ENCODE measurements at places on chromosomes 11 and 22. TPM values are rescaled to one million over a fixed set of nuclear protein-coding genes. Genes with fewer than 3 reads are reported as not detected.

DNA sequence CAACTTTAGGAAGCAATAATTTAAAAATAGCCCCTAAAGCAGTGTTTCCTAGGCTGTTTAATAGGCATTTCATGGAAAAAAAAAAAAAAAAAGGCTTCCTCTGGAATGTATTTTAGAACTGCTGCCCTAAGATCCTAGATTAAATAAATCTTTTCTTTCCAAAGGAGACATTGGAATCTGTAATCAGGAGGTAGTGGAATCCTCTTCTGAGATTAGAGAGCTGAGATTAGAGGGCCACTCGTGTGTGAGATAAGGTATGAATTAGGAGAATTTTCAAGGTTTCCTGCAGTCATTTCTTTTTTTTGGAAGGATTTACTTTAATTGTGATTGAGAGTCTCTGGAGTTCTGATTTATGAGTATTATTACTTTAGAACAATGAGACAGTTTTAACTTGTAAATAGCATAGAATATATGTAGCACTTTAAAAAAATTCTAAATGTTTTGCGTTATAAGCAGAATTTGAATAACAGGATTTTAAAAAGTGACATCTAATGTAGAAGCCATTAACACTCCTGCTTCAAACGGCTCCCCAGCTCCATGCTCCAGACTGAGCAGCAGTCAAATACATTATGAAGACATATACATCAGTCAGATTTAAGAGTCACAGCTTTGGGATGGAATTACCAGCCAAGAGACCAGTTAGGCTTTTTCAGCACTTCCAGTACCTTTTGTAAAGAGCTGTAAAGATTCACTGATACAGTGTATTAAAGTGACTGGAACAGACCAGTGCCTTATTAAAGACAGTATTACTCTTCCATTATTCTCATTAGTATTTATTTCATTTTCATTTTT is 5.0 kb downstream of the EED start:
- H3K4me1 ChIP-seq = no peaks in the 10 kb centered on the region
- H3K36me3 ChIP-seq = no peaks in the 10 kb centered on the region
- H3K27me3 ChIP-seq = no peaks in the 10 kb centered on the region
- DNase-seq = no peak
- no peak overlapping the region for H3K4me3 ChIP-seq
- H3K27ac ChIP-seq = no peak overlapping the region

- peak overlapping the region; percentile 69 for H3K27ac ChIP-seq
- H3K4me3 ChIP-seq = no peak overlapping the region
- DNase-seq = no peak
- H3K36me3 ChIP-seq = peaks cover 2% of the 10 kb centered on the region
Measured at GRCh38 chr22:20550851-20551744, 43.7 kb downstream of the MED15 start.

GRCh38 chr11:118415739-118416068 is 14.3 kb downstream of the ATP5MG start:
- no peaks in the 10 kb centered on the region for H3K27me3 ChIP-seq
- H3K4me1 ChIP-seq = no peaks in the 10 kb centered on the region
- no peak overlapping the region for H3K4me3 ChIP-seq

DNA sequence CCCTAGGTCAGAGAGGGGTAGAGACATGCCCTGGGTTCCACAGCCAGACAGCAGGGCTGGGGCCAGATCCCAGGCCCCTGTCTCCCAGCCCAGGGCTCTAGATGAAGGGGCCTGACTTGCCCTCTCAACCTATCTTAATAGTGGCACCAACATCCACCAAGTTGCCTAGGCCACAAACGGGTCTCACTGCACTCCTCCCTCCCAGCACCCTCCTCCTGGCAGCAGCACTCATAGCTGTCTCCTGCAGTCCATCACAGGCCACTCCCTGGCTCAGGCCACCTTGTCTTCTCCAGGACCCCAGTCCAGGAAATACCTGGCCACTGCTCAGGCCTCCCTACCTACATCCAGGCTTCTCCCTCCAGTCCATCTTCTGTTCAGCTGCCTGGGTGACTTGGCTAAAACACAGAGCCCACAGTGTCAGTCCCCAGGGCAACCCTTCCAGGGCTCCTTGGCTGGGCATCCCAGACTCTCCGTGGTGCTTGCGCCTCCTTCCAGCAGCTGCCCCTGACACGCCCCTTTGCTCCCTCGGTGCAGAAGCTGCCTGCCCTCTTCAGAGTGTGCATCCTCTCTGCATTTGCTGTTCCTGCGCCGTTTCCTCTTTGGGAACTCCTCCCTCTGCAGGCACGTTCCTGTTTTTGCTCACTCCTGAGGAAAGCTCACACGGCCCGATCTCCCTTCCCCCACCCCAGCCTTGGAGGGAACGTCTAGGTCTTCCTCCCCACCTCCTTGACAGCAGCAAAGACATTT is 40.5 kb downstream of the LRRC32 start:
- H3K27me3 ChIP-seq = no peaks in the 10 kb centered on the region
- peak overlapping the region; percentile 67 for H3K27ac ChIP-seq
- no peaks in the 10 kb centered on the region for H3K36me3 ChIP-seq
- H3K4me3 ChIP-seq = no peak overlapping the region
- DNase-seq = peak; percentile 76

DNA sequence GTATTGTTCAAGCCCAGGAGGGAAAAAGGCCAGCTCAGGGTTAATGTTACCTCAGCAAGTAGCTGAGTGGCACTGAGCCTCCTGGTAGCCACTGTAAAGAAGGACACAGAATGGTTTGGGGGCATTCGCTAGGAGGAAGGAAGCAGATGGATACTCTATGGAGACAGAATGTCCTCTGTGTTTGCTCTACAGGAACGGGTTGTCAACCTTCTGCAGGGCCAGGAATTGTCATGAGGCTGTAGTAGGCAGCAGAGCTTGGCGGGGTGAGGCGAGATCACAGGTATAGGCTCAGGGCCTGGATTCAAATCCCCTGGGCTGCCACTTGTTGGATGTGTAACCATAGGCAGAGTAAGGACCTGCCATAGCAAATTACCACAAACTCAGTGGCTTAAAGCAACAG is 3.0 kb upstream of the LRRC75B start:
- H3K4me1 ChIP-seq = peaks cover 33% of the 10 kb centered on the region
- no peaks in the 10 kb centered on the region for H3K36me3 ChIP-seq
- no peak for DNase-seq
- H3K27ac ChIP-seq = no peak overlapping the region

DNA sequence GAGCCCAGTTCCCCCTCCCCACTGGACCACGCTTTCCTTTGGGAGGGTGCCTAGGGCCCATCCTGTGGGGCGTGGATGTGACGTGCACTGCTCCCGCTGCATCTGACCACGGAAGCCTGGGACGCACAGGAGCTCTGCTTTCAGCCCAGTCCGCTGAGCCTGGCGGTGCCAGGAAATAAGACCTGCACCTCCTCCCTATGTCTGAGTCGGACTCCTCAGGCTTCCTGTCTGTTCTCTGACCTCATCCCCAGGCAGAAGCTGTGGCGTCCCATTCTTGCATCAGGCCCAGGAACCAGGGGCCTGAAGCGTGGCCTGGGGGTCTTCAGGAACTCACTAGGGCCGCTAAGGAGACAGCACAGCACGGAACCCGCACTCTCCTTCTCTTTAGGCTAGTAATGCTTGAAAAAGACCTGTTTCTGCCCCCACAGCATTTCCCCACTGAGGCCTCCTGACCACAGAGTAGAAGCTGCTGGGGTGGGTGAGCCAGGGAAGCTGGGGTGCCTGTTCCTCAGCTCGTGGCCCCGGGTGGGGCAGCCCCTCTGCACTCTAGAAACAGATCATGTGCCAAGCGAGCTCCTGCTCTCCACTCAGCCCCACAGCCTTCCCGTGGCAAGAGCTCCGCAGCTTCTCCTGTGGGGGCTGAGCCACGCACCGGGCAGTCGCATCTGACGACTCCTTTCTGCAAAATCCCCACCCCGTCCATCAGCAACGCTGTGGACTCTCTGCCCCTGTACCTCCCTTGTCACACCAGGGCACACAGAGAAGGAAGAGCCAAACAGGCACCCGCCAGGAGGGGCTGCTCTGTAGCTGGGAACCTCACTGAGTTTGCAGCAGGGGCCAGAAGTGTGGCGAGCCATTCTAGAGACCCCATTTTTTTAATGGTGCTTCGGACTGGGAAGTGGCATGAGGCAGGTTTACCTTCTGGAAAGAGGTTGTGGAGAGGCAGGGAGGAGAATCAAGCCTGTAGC is 22.6 kb downstream of the MOV10L1 start:
- H3K27ac ChIP-seq = no peak overlapping the region
- DNase-seq = no peak
- no peaks in the 10 kb centered on the region for H3K27me3 ChIP-seq
- no peaks in the 10 kb centered on the region for H3K4me1 ChIP-seq

GRCh38 chr11:115191761-115192160 is 312.5 kb downstream of the CADM1 start:
- no peak for DNase-seq
- no peak overlapping the region for H3K4me3 ChIP-seq
- H3K36me3 ChIP-seq = no peaks in the 10 kb centered on the region
- H3K27ac ChIP-seq = no peak overlapping the region
- H3K4me1 ChIP-seq = no peaks in the 10 kb centered on the region
- H3K27me3 ChIP-seq = no peaks in the 10 kb centered on the region

- H3K4me1 ChIP-seq = no peaks in the 10 kb centered on the region
- H3K4me3 ChIP-seq = no peak overlapping the region
- H3K36me3 ChIP-seq = no peaks in the 10 kb centered on the region
- no peaks in the 10 kb centered on the region for H3K27me3 ChIP-seq
- no peak overlapping the region for H3K27ac ChIP-seq
Measured at GRCh38 chr22:44805711-44806110, 53.3 kb downstream of the ARHGAP8 start.

- H3K4me3 ChIP-seq = no peak overlapping the region
- H3K27ac ChIP-seq = no peak overlapping the region
- H3K4me1 ChIP-seq = no peaks in the 10 kb centered on the region
- no peak for DNase-seq
- H3K27me3 ChIP-seq = no peaks in the 10 kb centered on the region
Measured at GRCh38 chr11:128420951-128421350, 166.4 kb downstream of the ETS1 start.

- H3K4me3 ChIP-seq = no peak overlapping the region
- no peaks in the 10 kb centered on the region for H3K36me3 ChIP-seq
- H3K27me3 ChIP-seq = no peaks in the 10 kb centered on the region
- no peaks in the 10 kb centered on the region for H3K4me1 ChIP-seq
- DNase-seq = no peak
Measured at GRCh38 chr11:76141901-76142588, 64.3 kb downstream of the WNT11 start.

- H3K27me3 ChIP-seq = no peaks in the 10 kb centered on the region
- no peak overlapping the region for H3K4me3 ChIP-seq
- no peak overlapping the region for H3K27ac ChIP-seq
- peaks cover 68% of the 10 kb centered on the region for H3K4me1 ChIP-seq
- no peaks in the 10 kb centered on the region for H3K36me3 ChIP-seq
Measured at GRCh38 chr11:72771507-72771906, 19.3 kb upstream of the ARAP1 start.

GRCh38 chr11:6415797-6416196 is 3.1 kb downstream of the APBB1 start:
- no peaks in the 10 kb centered on the region for H3K27me3 ChIP-seq
- H3K4me3 ChIP-seq = no peak overlapping the region
- DNase-seq = no peak
- no peak overlapping the region for H3K27ac ChIP-seq
- H3K4me1 ChIP-seq = peaks cover 8% of the 10 kb centered on the region

- H3K27me3 ChIP-seq = no peaks in the 10 kb centered on the region
- no peak overlapping the region for H3K27ac ChIP-seq
- H3K4me1 ChIP-seq = no peaks in the 10 kb centered on the region
- no peak for DNase-seq
Measured at GRCh38 chr11:113314065-113314388, 356 bp upstream of the TTC12 start.

DNA sequence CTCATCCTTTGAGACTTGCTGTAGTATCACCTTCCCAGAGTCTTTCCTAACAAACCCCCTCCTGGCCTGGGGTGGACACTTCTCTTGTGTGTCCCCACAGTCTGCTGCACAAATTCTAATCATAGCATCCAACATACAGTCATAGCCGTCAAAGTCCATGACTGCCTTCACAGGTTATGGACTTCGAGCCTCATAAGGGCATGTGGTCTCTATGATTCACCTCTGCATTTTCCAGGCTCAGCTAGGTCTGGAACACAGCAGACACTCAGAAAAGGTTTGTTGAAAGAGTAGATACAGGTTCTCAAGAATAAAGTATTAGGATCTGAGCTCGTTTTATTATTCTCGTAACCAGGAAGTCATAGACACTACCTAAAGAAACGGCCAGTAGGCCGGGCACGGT is 13.2 kb upstream of the SCUBE2 start:
- H3K36me3 ChIP-seq = no peaks in the 10 kb centered on the region
- no peak for DNase-seq
- no peaks in the 10 kb centered on the region for H3K4me1 ChIP-seq

DNA sequence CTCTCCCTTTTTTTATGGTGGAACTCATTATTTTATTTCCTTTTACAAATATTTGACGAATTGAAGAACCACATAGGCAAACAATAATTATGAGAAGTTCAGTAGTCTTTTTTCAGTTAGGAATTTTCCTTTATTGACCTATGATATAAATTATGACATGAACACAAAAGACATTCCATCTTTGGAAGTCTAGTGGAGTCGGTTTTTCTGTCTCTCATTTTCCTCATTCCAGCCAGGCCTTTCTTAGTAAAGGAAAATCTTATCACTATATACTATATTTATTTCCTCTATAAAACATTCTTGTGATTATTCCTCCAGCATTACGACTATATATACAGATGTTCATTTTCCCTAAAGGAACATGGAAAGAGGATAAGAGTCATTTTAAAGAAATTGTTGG is 1046.1 kb downstream of the DLG2 start:
- H3K4me3 ChIP-seq = no peak overlapping the region
- no peak for DNase-seq
- no peaks in the 10 kb centered on the region for H3K27me3 ChIP-seq
- H3K36me3 ChIP-seq = no peaks in the 10 kb centered on the region
- H3K27ac ChIP-seq = no peak overlapping the region
- H3K4me1 ChIP-seq = no peaks in the 10 kb centered on the region

- H3K36me3 ChIP-seq = no peaks in the 10 kb centered on the region
- no peak overlapping the region for H3K27ac ChIP-seq
- no peak for DNase-seq
- H3K4me1 ChIP-seq = no peaks in the 10 kb centered on the region
Measured at GRCh38 chr22:32932176-32932575, 126.0 kb downstream of the SYN3 start.

- peaks cover 35% of the 10 kb centered on the region for H3K4me1 ChIP-seq
- H3K27me3 ChIP-seq = no peaks in the 10 kb centered on the region
- H3K27ac ChIP-seq = no peak overlapping the region
- no peak for DNase-seq
- no peaks in the 10 kb centered on the region for H3K36me3 ChIP-seq
Measured at GRCh38 chr11:118843565-118843964, 40.1 kb upstream of the CXCR5 start.

The RIC3 gene
- 2.5 TPM for total RNA-seq

The KCNE3 gene
- 5.6 TPM for total RNA-seq

The TMPRSS6 gene
- total RNA-seq = 55.7 TPM

The KCTD21 gene
- 9.6 TPM for total RNA-seq

The KCNJ4 gene
- total RNA-seq = not detected

The GGT1 gene
- total RNA-seq = 140 TPM

The SMC1B gene
- not detected for total RNA-seq

Data from right lobe of liver (tissue), 6 donors.